BE2C (cell line): ENCODE measurements at places on chromosomes 7 and 10.
A peak's percentile ranks its signal among the peaks of the same experiment; 100 is the strongest.

GRCh38 chr7:105196473-105196872 lies 182.5 kb downstream of the KMT2E start:
- DNase-seq, result no peak

- DNase-seq, result peak; percentile 12
Observed at GRCh38 chr10:100516847-100517246, 2.8 kb downstream of the SEC31B start.

GRCh38 chr7:18655912-18656311 lies 160.4 kb downstream of the HDAC9 start:
- no peak for DNase-seq

DNA sequence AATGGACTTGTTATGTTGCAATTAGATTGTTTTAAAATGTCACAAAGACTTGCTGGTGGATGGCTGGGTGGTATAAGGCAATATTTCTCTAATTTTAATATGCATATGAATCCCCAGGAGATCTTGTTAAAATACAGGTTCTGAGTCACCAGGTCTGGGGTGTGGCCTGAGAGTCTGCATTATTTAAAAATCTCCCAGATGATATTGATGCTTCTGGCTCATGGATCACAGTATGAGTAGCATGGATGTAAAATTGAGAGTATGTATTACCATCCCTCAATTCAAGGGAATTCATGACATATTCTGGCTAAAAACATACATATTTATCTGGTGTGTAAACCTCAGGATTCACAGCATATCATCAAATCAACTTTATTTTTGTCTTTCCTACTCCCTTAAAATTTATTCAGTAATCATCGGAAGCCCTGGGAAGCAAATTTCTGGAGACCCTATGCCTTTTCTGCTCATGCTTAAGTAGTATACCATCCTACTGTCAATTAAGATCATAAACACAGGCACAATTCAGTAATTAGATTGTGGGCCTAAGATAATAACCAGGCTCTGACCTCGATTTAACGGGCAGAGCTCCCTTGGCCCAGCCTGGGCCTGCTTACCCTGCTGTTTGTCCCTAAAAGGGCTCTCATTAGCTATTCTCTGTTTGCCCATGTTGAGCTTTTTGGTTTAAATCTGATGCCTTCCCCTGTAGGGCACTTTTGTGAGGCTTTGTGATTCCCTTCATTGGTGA lies 29.6 kb upstream of the ICA1 start:
- peak; percentile 76 for DNase-seq

DNA sequence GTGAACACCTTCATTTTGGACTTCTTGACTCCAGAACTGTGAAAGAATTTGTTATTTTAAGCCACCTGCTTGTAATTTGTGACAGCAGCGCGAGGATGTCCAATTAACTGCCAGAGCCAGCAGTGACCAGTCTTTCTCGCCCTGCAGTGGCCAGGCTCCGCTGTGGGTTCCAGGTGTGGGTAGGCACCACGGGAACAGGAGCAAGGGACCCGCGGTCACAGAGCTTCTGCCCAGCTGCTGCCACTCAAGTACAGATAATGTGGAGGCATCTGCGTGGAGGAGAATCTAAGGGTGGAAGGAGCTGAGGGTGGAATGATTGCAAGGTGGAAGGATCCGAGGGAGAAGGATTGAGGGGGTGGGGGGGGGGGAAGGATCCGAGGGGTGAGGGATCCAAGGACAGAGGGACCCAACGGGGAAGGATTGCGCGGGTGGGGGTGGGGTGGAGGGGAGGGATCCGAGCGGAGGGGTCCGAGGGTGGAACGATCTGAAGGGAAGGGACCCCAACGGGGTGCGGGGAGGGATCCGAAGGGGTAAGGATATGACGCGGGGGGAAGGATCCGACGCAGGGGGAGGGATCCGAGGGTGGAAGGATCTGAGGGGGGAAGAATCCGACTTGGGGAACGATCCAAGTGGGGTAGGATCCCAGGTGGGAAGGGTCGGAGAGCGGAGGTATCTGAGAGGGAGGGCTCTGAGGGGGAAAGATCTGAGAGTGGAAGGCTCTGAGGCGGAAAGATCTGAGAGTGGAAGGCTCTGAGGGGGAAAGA lies 3.6 kb downstream of the CALY start:
- DNase-seq, result no peak

DNA sequence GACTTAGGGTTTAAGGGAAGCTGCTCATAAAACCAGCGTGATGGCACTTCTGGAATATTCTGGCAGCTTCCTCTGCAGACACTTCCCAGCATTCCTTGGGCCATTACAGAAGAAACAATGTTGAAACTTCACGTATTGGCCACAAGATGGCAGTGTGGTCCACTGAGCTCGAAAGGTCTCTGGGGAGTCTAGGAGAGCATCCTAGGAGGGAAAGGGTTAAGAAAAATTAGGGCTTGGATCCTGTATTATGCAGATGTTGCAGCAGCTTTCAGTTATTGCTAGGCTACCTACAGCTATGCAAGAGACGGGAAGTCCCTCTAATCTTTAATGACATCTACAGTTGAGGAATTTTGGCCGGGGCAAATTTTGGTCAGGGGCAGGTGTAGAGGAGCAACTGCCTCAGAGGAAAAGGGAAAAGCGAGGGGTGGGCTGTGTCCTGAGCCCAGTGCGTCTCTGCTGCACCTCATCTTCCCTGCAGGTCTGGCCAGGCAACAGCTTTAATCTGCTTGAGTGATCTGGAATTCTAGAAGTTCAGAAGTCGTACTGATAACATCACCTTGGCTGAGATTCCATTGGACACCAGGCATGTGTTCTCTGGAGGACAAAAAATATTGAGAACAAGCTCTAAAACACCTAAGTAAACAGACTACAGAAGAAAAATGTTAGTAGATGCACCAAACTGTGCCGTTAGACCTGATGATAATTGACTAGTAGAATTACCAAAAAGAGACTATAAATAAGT lies 220.8 kb upstream of the PRSS58 start:
- no peak for DNase-seq

- DNase-seq, result no peak
Observed at GRCh38 chr10:131269776-131270460, 41.6 kb downstream of the TCERG1L start.

GRCh38 chr7:116246357-116246756 lies 36.0 kb downstream of the TES start:
- DNase-seq, result no peak

DNA sequence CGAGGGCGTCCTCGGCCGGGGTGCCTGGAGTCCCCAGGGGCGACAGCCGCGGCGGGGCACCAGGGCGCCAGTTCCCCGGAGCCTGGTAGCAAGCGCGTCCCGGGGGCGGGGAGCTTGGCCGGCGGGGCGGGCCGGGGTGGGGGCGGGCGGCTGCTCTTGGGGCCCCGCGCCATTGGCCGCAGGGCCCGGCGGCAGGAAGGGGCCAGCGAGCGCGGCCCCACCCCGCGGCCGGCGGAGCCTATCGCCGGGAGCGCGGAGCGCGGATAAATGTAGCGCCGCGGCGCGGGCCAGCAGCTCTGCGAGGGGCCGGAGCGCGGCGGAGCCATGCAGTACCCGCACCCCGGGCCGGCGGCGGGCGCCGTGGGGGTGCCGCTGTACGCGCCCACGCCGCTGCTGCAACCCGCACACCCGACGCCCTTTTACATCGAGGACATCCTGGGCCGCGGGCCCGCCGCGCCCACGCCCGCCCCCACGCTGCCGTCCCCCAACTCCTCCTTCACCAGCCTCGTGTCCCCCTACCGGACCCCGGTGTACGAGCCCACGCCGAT lies at the start of gene HHEX:
Gene HHEX (plus strand): TSS at position 293 of the 548 bp plus-strand sequence. CDS start 32 bp downstream, at position 325.
- DNase-seq, result peak; percentile 79

- no peak for DNase-seq
Observed at GRCh38 chr10:30057421-30057841, 2.0 kb downstream of the JCAD start.

GRCh38 chr7:90957883-90958282 lies 306.4 kb upstream of the FZD1 start:
- no peak for DNase-seq

DNA sequence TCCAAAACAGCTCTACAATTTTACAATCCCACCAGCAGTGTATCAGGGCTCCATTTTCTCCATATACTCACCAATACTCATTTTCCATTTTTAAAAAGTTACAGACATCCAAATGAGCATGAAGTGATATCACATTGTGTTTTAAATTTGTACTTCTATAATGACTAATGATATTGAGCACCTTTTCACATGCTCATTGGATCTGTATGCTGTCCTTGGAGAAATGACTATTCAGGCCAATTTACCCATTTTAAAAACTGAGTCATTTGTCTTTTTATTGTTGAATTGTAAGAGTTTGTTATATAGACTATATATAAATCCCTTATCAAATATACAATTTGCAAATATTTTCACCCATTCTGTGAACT lies 162.0 kb downstream of the MAGI2 start:
- DNase-seq, result no peak

DNA sequence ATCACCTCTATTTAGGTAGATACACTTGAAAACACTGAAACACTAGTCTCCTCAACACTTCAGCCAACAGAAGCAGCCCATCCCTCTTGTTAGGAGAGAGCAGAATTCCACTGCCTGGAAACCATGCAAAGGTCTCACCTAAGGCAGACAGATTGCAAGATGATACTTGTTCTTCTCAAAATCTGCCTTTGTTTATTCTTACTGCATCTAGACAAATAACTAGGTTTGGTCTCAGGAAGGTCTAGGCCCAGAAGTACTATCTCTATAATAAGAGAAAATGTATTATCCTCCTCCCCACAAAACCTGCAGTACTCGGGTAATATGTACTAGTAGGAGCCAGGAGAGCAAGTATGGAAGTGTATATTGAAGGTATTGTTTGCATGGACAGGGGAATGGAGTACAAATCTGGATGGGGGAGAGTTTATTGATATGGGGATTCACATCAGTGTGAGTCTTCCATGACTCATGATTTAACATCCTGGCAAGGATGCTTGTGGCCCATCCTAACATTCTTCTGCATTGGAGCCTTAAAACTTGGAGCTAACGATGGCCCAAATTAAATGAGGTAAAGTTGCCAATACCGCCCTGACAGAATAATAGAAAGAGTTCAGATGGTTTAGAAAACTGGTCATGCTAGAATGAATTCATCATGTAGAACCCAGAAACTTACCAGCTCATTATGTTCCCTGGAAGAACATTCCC lies 109.2 kb downstream of the EPC1 start:
- no peak for DNase-seq

GRCh38 chr10:28241741-28242399 lies 61.0 kb downstream of the MPP7 start:
- no peak for DNase-seq

DNA sequence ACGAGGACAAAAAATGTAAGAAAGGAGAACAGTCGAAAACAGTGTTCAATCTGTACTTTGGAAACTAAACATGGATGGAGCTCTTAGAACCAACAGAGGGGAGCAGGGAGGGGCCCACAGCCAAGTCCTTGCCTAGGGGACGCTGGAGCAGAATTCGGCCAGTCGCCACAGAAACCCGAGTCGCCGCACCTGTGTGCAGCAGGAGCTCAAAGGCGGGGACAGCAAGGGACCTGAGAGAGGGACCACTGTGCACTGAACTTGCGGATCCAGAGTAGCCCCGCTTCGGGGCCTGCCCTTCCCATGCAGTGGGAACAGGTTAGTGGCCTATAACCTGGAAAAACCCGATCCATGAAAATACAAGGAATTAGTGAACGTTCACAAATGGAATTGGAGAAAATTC lies 68.1 kb downstream of the SEC61G start:
- DNase-seq, result no peak

GRCh38 chr7:55127622-55128081 lies 108.8 kb downstream of the EGFR start:
- DNase-seq, result peak; percentile 88

- DNase-seq, result peak; percentile 85
Observed at GRCh38 chr7:22350466-22351328, 6.3 kb downstream of the RAPGEF5 start.

- no peak for DNase-seq
Observed at GRCh38 chr10:13808556-13809391, 222.0 kb downstream of the PRPF18 start.

GRCh38 chr10:75111907-75112679 lies 637 bp downstream of the SAMD8 start:
- peak; percentile 42 for DNase-seq

GRCh38 chr10:61047788-61048560 lies 104.0 kb upstream of the RHOBTB1 start:
- DNase-seq, result no peak

DNA sequence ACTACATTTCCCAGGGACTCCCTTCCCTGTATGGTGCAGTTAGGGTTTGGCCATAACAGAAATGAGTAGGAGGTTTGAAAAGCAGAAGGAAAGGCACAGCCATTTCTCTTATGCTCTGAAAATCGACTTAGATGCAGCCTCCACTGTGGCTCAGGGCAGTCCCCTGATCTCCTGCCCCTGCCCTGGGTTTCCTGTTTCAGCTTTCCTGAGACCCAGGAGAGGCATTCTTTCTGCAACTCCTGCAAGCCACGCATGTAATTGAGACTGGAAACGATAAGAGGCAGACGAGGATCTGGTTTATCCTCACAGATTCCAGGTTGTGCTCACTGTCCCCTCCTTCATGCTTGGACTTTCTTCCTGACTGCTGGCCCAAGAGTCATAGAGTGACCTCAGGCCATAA lies 461.2 kb upstream of the VSTM2A start:
- peak; percentile 52 for DNase-seq

- DNase-seq, result no peak
Observed at GRCh38 chr10:33216661-33217427, 117.6 kb downstream of the NRP1 start.

DNA sequence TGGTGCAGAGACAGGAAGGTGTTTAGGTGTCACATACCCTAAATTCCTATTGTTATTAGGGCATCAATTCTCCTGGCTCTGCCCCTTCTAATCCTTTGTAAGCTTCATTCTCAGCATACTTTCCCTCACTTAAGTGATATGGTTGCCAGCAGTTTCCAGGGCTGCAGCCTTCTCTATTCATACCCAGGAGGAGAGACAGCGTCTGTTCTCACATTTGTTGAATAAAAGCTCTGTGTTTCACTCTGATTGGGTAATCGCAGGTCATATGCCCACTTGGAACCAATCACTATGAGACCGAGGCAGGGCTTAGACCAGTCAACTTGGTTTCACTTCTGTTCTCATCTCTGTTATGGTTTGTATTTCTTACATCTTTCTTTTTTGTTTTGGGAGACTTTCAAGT lies 109.6 kb upstream of the MTPN start:
- DNase-seq, result peak; percentile 46

GRCh38 chr10:110528224-110528996 lies 30.7 kb downstream of the DUSP5 start:
- no peak for DNase-seq

DNA sequence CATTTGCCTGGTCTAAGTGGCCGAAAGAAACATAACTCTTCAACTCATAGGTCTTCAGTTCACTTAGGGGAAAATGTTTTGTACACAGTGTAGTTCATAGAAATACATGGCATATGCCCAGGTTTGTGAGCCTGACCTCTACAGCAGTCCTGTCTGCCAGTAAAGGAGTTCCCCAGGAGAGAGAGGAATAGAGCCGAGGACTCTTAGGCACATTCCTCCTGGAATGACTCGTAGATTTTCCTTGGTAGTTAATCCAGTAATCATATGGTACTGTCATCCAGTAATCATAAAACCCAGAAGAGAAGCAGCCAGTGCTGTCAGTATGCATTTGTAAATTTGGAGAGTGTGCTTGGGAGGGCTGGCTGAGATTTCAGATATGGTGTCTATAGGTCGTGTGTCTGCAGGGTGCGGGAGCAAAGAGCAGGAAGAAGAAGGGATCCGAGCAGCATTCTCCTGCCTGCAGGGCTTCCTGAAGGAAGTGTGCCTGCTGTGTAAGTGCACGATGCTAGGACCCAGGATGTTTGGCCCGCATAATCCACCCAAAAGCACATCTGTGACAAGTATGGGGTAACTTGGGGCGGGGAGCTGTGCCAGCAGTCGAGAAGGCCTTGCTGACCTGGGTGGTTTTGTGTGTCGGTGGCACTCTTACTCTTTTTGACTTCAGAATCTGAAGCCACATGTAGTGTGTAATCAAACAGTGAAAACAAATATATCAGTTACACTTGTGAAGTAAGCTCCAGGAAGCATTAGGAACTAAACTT lies 13.9 kb downstream of the EIF4H start:
- DNase-seq, result no peak
